ENCODE measurements at places on chromosomes 3 and 15. TPM values are rescaled to one million over a fixed set of nuclear protein-coding genes. Genes with fewer than 3 reads are reported as not detected.

GRCh38 chr15:63832620-63833019 is 1.1 kb downstream of the HERC1 start:
- no peak for DNase-seq

DNA sequence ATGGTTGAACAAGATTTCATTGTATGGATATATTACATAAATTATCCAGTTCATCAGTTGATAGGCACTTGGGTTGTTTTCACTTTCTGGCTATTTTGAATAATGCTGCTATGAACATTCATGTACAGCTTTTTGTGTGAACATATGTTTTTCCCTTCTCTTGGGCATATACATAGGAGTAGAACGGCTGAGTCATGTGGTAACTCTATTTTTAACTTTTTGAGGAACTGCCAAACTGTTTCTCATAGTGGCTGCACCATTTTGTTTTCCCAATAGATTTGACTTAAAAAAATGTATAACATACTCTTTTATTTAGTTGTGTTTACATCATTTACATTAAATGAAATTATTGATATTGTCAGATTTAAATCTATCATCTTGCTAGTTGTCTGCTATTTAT is 28.8 kb upstream of the RFX7 start:
- DNase-seq = no peak

DNA sequence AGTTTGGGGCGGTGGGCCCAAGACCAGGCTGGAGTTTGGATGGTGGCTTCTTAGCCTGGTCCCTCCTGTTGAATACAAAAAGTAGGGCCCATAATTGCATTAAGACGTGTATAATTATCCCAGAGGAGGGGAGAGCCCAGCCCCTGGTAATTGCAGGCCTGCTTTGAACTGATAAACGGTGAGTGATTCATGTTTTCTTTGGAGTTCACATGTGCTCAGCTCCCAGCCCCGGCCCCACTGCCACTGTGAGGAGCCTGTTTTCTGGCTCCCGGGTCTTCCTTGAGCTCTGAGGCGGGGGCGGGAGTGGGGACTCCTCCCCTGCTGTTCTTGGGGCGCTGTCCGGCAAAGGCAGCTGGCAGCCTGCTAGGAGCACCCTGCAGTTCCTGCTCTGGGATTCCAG is 3.1 kb downstream of the PLXNA1 start:
- DNase-seq = no peak

DNA sequence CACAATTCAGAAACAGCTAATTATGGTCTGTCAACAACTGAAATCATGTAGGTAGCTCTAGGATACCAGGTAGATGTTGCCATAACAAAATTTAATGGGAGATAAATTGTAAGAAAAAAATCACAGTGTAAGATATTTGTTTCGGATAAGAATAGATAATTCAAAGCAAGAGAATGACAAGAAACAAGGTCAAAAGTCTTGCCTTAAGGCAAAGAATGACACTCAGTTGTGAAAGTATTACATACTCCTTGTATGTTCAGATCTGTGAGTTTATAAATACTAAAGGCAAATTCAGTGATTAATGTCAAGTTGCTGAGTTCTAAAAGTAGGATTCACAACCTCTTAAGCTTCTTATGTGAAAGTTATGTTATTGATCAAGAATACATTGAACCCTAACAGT is 772.2 kb upstream of the SGO1 start:
- no peak for DNase-seq

GRCh38 chr15:64902863-64903262 is 8.8 kb upstream of the ANKDD1A start:
- no peak for DNase-seq

STXBP5L gene
- total RNA-seq = 5.9 TPM

TTC23 gene
- total RNA-seq = 19.8 TPM

NME9 gene
- total RNA-seq = not detected

Data from WTC11 (cell line).